Cardiac septum (tissue), 1 donor: ENCODE measurements at places on chromosomes 7 and 10. TPM values are rescaled to one million over a fixed set of nuclear protein-coding genes. Genes with fewer than 3 reads are reported as not detected.

Gene ANKRD30A
- not detected for total RNA-seq

Gene STK17A
- total RNA-seq: 40.3 TPM

Gene PSAP
- total RNA-seq: 1,123 TPM

Gene TMEM209
- total RNA-seq: 8.5 TPM

DNA sequence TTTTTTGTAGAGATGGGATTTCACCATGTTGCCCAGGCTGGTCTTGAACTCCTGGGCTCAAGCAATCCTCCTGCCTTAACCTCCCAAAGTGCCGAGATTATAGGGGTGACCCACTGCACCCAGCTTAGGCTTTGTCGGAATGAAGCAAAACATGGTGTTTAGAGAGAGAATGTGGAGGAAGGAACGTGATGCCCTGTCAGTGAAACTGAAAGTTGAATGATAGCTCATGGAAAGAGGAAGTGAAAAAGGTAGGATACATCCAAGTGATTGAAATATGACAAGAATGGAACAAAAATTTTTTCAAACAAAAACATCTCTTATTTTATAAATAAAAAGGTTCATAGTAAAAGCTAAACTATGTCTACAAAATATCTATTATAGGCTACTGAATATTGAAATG lies 5.9 kb downstream of the AKAP9 start:
- no peak for DNase-seq

DNA sequence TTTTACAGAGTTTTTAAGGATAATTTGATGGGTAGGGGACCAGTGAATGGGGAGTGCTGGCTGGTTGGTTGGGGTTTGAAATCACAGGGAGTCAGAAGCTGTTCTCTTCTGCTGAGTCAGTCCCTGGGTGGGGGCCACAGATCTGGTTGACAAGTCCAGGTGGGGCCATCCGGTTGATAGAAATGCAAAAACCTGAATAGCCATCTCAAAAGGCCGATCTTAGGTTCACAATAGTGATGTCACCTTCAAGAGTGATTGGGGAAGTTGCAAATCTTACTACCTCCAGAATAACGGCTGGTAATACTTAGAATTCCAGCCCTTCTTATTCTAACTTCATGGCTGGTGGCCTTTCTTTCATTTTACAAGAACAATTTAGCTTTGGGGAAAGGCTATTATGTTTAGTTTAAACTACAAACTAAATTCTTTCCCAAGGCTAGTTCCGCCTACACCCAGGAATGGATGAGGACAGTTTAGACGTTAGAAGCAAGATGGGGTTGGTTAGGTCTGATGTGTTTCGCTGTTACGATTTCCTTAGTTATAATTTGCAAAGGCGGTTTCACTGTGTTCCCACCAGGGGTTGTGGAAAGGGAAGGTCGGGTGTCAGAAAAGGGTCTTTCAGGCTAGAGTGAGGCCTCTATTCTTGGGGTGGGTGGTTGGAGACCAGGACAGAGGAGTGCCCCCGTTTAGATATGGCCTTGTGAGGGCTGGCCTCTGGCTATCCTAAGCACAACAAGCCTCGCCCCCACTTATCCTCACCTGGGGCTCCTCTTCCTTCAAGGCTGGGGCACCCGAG lies 27.4 kb downstream of the IFT22 start:
- no peak for DNase-seq

- no peak for DNase-seq
These were observed 26.4 kb upstream of the SVOPL start for GRCh38 chr7:138727336-138728099.

GRCh38 chr7:131329176-131329570 lies 1.5 kb downstream of the MKLN1 start:
- no peak for DNase-seq

DNA sequence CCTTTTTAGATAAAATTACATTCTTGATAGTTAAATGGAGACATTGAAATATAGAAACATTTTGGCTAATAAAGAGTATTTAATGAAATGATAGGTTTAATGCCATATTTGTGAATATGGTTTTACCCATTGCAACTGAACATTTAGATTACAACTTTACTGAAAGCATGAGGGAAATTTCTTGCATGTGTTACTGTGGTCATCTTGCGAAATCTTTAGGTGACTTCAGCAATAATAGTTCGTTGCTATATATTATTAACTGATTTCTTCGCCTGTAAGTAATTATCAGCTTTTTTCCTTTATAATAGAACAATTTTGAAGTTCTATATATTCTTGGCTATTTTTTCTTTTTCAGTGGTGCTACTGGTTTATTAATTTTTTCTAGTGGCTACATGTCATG lies 83.2 kb downstream of the MLLT10 start:
- DNase-seq: no peak
